ENCODE measurements at places on chromosomes 16 and 17. TPM values are rescaled to one million over a fixed set of nuclear protein-coding genes. Genes with fewer than 3 reads are reported as not detected.

- no peak overlapping the region for H3K4me3 ChIP-seq
- H3K27ac ChIP-seq = no peak overlapping the region
- peaks cover 9% of the 10 kb centered on the region for H3K36me3 ChIP-seq
- no peak for DNase-seq
These were observed 5.7 kb upstream of the CISD3 start for GRCh38 chr17:38724337-38724988.

DNA sequence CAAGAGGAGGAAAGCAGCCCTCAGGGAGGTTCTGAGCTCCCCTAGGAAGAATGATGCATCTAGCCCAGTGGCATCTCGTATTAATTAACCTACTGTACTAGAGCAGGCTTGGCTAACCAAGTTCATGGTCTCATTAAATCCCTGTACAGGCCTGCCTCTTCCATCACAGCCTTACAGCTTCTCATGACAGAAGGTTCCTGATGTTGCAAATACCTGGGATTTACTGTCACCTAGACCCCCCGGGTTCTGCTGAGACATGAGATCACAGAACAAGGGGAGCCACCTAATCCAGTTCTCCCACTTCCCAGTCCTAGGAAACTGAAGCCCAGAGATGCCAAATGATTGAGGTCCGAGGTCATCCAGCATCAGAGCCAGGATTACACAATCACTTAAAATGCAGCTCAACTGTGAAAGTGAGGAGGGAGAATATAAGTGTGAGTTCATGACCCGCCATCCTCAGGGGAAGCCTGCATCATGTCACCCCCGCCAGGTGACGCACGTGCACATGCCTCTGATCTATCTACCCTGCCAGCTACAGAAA is 23.9 kb downstream of the ACLY start:
- peaks cover 9% of the 10 kb centered on the region for H3K27me3 ChIP-seq
- peak overlapping the region; percentile 93 for H3K27ac ChIP-seq
- peak overlapping the region; percentile 49 for H3K4me3 ChIP-seq
- H3K36me3 ChIP-seq = peaks cover 53% of the 10 kb centered on the region
- peaks cover 52% of the 10 kb centered on the region for H3K4me1 ChIP-seq
- DNase-seq = peak; percentile 96

- DNase-seq = no peak
- no peaks in the 10 kb centered on the region for H3K36me3 ChIP-seq
- H3K27me3 ChIP-seq = peaks cover 57% of the 10 kb centered on the region
- no peak overlapping the region for H3K27ac ChIP-seq
These were observed 41.0 kb downstream of the MRPS23 start for GRCh38 chr17:57808882-57809281.

- H3K27me3 ChIP-seq = peaks cover 2% of the 10 kb centered on the region
- no peak overlapping the region for H3K4me3 ChIP-seq
- H3K36me3 ChIP-seq = no peaks in the 10 kb centered on the region
- H3K27ac ChIP-seq = no peak overlapping the region
- no peak for DNase-seq
These were observed 26.6 kb downstream of the SOCS1 start for GRCh38 chr16:11229432-11229831.

GRCh38 chr16:86836503-86837129 is 258.3 kb downstream of the FOXL1 start:
- DNase-seq = peak; percentile 84
- peaks cover 6% of the 10 kb centered on the region for H3K27me3 ChIP-seq
- H3K36me3 ChIP-seq = no peaks in the 10 kb centered on the region
- peak overlapping the region; percentile 39 for H3K4me3 ChIP-seq

- H3K27ac ChIP-seq = no peak overlapping the region
- no peaks in the 10 kb centered on the region for H3K27me3 ChIP-seq
- DNase-seq = no peak
- no peak overlapping the region for H3K4me3 ChIP-seq
These were observed 58.4 kb downstream of the MRTFB start for GRCh38 chr16:14129502-14129901.

DNA sequence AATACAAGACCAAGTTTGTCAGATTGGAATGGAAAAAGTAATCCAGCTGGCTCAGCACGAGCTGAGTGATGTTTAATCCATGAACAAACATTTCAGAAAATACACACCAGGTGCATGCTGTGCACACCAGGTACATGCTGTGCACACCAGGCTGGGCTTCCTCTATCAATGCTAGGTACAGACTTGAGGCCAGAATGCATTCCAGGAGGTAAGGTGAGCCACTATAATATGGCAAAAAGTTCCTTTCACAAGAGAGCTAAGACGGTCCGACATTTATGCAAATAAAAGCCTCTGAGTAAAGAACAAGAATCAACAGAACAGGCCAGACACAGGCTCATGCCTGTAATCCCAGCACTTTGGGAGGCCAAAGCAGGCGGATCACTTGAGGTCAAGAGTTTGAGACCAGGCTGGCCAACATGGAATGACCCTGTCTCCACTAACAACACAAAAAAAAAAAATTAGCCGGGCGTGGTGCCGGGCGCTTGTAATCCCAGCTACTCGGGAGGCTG is 128.2 kb downstream of the ZNF778 start:
- peaks cover 12% of the 10 kb centered on the region for H3K27me3 ChIP-seq
- peak overlapping the region; percentile 81 for H3K4me3 ChIP-seq
- H3K27ac ChIP-seq = peak overlapping the region; percentile 95
- H3K4me1 ChIP-seq = peaks cover 68% of the 10 kb centered on the region

DNA sequence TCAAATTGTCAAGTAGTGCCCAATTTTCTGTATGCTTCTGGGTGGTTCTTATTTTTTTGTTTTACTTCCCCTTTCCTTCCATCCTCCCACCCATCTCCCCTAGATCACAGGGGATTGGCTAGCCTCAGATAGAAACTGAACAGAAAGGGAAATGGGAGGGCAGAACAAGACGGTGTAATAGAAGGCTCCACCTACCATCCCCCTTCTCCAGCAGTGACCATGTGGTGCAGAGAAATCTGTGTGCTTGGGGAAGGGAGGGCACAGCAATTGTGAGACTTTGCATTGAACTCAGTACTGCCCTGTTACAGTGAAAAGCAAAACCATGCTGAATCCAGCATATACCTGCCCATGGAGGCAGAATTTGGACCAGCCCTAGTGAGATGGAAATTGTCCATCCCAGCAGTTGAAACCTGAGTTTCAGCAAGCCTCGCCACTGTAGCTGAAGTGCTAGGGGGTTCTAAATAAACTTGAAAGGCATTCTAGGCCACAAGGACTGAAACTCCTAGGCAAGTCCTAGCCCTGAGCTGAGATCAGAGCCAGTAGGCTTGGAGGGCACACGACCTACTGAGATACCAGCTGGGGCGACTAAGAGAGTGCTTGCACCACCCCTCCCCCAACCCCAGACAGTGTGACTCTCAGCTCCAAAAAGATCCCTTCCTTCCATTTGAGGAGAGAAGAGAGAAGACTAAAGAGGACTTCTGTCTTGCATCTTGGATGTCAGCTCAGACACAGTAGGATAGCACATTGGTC is 5.2 kb downstream of the SLFN11 start:
- peak overlapping the region; percentile 49 for H3K4me3 ChIP-seq
- peak overlapping the region; percentile 10 for H3K27ac ChIP-seq
- peaks cover 44% of the 10 kb centered on the region for H3K36me3 ChIP-seq
- H3K4me1 ChIP-seq = peaks cover 33% of the 10 kb centered on the region

DNA sequence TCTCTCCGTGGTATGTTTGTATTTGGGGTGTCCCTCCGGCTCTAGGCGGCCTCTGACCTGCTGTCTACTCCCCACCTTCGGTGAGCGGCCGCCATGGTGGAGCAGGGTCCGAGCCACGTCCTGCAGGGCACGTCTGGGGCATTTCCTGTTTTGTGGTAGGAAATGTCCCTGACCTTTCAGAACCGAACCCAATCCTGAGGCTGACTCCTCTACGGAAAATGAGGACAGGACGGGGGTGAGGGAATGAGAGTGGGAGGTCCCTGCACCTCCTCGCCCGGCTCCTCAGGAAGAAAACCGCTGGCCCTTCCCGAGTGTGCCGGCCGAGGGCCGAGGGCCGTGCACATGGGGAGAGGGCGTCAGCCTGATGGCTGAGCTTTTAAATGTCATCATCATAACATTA is 45.8 kb downstream of the WDR45B start:
- no peak overlapping the region for H3K4me3 ChIP-seq
- H3K36me3 ChIP-seq = peaks cover 45% of the 10 kb centered on the region
- H3K27ac ChIP-seq = no peak overlapping the region
- peaks cover 2% of the 10 kb centered on the region for H3K27me3 ChIP-seq
- H3K4me1 ChIP-seq = no peaks in the 10 kb centered on the region

DNA sequence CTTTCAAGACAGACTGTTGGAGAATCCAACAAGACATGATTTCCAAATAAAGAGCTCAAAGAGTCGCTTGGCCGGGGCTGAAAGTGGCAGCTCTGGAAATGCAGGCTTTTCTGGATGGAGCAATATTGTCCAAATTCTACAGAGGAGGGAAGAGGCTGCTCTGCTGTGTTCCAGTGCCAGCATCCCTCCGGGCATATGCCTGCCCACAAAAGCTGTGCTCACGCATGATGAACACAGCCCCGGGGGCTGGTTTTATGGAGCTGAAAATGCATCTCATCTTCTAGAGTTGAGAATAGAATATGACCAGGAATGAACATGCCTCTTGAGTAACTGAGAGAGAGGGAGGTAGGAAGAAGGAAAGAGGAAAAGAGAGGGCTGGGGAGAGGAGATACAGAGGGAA is 74.7 kb upstream of the TOX3 start:
- H3K4me3 ChIP-seq = no peak overlapping the region
- no peaks in the 10 kb centered on the region for H3K4me1 ChIP-seq
- no peaks in the 10 kb centered on the region for H3K27me3 ChIP-seq

DNA sequence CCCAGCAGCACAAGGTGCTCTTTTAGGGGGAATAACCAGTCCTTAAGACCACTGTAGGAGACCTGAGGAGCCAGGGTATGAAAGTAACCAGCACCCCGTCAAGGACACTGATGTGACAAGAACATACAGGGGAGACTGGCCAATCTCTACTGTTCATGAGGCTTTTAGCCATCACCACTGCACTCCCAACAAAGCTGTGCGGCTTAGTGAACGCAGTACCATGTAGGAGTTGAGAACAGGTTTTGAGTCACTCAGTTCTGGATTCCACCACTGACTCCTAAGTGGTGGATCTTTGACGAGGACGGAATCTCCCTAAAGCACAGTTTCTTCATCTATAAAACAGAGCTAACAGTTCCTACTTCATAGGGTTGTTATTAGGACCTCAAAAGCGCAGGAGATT is 26.8 kb downstream of the COG4 start:
- H3K4me3 ChIP-seq = no peak overlapping the region
- no peak overlapping the region for H3K27ac ChIP-seq
- peaks cover 16% of the 10 kb centered on the region for H3K36me3 ChIP-seq
- H3K27me3 ChIP-seq = no peaks in the 10 kb centered on the region
- H3K4me1 ChIP-seq = peaks cover 11% of the 10 kb centered on the region

GRCh38 chr16:88790312-88791211 is 5.5 kb upstream of the PIEZO1 start:
- peaks cover 8% of the 10 kb centered on the region for H3K4me1 ChIP-seq
- H3K27ac ChIP-seq = no peak overlapping the region
- peaks cover 4% of the 10 kb centered on the region for H3K27me3 ChIP-seq
- no peak for DNase-seq

- H3K27ac ChIP-seq = no peak overlapping the region
- peaks cover 15% of the 10 kb centered on the region for H3K36me3 ChIP-seq
- peaks cover 11% of the 10 kb centered on the region for H3K4me1 ChIP-seq
These were observed 97.6 kb upstream of the DNAH17 start for GRCh38 chr17:78674595-78675315.

Gene THAP11
- 18.5 TPM for total RNA-seq

Gene CD19
- total RNA-seq = not detected

Gene SKAP1
- not detected for total RNA-seq

Gene DNAAF1
- total RNA-seq = not detected
